ENCODE measurements at places on chromosomes 1 and 21.

DNA sequence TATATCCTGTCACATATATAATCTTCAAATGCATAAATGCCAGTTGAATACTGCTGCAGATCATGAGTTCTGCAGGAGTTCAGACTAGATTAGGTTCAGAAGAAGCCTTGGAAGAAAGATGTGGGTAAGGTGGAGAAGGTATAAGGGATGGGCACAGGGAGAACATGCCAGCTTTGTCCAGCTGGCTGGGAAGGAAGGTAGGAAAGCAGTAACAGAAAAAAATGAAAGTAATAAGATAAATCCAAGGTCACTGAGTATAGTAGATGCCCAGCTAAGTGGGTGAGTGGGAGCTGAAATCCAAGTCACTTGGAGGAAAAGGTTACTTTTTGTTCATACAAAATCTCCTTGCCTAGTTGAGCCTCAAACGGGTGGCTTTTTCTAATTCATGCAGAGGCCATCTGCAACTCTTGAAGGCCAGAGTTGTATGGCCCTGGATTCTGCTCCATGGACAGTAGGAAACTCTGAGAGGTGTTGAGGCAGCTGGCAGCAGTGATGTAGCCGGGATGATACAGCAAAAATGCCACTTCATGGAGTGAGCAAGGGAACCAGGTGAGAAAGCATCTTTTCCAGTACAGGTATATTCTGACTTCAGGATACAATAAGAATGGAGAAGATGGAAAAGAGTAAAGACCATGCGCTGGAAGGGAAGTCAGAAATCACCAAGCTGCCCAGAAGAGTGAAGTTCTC, 3.4 kb downstream of the RCSD1 start:
- DNase-seq, result no peak

DNA sequence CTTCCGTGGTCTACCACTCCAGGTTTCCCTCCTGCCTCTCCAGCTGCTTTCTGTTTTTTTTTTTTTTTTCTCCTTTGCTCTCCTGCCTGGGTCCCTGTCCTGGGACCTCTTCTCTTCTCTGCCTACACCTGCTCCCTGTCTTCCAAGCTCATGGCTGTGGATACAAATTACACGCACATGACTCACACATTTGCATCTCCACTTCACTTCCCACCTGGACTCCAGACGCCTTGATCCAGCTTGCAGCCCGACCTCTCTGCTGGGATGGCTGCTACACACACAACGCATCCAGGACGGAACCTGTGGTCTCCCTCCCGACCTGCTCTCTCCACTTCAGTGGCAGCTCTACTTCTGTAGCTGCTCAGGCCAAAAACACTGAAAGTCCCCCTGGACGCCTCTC, 44.4 kb upstream of the B3GALT5 start:
- no peak for DNase-seq

DNA sequence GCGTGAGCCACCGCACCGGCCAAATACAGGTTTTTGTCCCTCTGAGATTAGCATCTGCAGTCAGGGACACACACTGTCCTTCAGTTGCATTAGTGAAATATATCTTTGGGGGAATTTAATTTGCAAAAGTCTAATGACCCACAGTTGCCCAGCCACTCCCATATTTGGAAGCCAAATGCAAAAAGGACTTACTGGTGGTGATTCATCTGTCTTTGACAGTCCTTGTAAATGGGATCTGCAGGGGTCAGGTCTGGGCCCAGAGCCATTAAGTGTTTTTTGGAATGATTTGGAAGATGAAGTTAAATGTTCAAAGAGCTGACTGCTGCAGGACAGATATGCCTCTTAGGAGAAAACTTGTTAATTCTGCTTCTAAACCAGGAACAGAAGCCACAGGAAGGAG, 44.6 kb upstream of the DNASE2B start:
- no peak for DNase-seq

- no peak for DNase-seq
Observed at GRCh38 chr1:192627901-192628300, 8.0 kb upstream of the RGS13 start.

DNA sequence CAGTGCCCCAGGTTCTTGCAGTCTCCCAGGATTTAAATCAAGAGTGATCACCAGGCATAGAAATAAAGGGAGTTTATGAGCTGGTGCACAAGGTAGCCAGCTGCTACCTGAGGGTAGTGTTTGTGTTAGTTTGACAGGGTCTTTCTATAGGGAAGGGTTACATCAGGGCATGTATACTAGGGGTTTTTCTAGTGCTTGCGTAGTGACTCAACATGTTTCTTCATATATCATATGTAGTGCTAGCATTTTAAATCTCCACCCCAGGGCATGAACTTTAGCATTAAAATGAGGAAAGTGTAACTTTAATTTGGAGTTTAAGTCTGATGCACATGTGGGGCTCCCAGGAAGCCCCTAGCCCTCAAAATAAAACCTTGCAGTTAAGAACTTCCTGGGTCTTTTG, 86.5 kb upstream of the TNR start:
- no peak for DNase-seq

- peak; percentile 96 for DNase-seq
Observed at GRCh38 chr1:181094416-181095212, 6.1 kb downstream of the IER5 start.

GRCh38 chr1:85149805-85150204, 51.0 kb downstream of the SYDE2 start:
- DNase-seq, result no peak

DNA sequence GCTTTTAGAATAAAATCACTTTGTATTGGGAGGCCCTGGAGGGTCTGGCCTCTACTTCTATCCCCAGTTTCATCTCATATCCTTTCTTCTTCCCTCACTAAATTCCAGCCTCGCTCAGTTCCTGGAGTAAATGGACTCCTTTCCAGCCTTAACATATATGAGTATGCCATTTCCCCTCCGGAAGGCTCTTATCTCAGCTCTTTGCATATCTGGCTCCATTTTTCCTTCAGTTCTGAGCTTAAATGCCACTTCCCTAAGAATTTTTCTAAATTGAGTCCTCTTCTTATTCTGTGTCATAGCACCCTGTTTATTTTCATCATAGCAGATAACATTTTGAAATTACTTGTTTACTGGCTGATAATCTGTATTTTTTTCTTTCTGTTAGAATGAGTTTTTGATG, 20.2 kb upstream of the DUSP10 start:
- no peak for DNase-seq

GRCh38 chr1:145871994-145872924, 13.4 kb upstream of the PIAS3 start:
- no peak for DNase-seq

- no peak for DNase-seq
Observed at GRCh38 chr21:14581902-14582457, 35.9 kb upstream of the SAMSN1 start.

- DNase-seq, result peak; percentile 79
Observed at GRCh38 chr21:27047658-27048314, 80.9 kb upstream of the ADAMTS5 start.

DNA sequence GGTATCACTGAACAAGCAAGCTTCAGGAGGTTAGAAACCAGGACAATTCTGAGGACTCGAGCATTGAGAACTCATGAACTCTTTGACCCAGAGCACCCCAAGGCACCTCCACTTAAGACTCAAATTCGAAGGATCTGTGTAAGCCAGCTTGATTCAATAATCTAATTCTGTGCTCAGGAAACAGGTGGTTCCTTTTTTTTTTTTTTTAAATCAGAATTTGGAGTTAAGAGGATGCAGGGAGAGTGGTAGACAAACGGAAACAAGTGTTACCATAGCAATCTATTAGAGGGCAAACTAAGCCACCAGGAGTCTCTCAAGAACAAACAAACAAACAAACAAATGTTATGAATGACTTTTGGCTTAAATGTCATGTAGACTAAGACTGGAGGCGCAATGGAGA, 53.8 kb upstream of the DPH5 start:
- no peak for DNase-seq

DNA sequence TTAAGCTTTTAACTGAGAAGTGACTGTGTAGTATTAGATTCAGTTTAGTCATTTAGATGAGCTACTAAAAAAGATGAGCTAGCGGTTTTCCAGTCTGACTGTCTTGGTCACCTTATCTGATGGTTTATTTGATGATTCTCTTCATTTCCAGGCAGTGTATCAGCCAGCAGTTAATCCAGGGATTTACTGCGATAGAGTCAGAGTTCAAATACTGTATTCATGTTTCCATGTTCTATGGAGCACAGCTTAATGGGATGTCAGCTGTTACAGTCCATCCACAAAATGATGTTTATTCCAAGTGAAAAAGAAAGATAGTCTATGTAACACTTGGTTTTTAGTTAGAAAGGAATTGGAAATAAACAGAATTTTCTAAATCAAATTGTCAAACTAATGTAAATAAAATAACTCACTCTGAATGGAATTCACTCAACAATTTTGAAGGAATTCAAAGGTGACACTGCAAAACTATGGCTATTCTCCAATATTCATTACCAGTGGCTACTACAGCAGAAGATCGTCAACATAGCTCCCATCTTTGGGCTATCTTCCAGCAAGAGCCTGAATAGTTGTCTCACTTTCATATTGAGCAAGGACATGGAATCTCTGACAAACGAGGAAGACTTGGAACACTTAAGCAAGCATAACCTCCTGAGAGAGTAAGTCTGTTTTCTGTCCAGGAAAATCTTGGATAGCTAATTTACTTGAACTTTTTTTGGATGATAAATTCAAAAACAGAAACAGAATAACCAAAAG, 54.6 kb upstream of the DPT start:
- peak; percentile 16 for DNase-seq

- peak; percentile 36 for DNase-seq
Observed at GRCh38 chr1:4655674-4656532, 1.5 kb downstream of the AJAP1 start.

DNA sequence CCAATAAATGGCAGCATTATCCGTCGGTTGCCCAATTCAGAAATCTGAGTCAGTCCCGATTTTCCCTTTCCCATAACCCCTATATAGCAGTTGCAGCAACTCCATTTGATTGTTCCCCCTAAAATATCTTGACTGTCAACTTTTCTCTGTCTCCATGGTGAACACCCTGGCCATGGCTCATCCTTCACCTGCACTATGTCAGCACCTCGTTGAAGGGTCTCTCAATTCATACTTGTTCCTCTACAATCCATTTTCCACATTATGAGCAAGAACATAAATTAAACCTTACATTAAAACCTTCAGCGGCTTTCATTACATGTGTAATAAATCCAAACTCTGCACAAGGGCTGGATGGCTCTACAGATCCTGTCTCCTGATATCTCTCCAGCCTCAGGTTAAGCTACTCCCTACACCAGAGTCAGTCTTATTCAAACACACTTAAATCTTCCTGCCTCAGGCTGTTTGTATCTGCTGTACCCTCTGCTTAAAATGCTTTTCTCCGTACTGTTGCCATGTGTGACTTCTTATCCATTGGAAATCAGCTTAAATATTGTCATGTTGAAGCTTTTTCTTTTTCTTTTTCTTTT, 87.3 kb downstream of the BACH1 start:
- no peak for DNase-seq

DNA sequence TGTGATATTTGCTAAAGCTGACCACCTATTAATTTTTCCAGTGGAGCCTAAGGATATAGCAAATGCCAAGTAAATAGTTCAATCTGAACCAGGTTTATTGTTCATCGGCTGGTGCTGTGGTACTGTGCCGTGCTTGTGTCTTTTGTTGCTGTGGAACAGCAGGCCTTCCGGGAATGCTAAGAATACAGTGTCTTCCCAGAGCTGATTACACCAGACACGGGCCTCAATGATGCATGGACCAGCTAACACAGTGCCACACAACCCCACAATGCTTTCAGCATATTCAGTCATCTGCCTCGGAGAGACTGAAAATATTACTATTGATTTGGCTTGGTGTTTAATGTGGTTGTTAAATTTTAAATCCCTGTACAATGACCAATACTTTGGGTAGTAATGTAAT, 415.4 kb downstream of the PTBP2 start:
- DNase-seq, result no peak

GRCh38 chr21:21196087-21196486, 197.9 kb downstream of the NCAM2 start:
- DNase-seq, result no peak

DNA sequence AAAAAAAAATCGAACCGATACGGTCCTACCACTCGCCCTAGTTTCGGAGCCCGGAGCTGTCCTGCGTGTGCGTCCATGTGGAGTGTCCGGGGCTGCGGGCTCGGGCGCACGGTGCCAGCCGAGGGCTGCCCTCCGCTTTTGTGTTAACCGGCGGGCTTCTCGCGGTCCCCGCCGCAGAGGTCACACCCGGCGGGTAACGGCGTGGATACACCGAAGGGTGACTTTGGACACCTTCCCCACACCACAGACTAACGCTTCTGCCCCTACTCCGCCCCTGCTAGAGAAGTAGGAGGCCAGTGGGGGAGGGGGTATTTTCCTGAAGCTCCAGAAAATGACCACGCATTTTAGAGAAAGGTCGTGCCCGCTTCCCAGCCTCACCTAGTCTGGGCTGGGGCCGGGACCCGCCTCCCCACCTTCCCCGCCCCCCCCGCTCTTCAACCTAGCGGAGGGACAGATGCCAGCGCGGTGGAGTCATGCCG, 609 bp upstream of the ATF3 start:
- DNase-seq, result no peak

- no peak for DNase-seq
Observed at GRCh38 chr1:87210151-87210550, 118.5 kb upstream of the LMO4 start.

DNA sequence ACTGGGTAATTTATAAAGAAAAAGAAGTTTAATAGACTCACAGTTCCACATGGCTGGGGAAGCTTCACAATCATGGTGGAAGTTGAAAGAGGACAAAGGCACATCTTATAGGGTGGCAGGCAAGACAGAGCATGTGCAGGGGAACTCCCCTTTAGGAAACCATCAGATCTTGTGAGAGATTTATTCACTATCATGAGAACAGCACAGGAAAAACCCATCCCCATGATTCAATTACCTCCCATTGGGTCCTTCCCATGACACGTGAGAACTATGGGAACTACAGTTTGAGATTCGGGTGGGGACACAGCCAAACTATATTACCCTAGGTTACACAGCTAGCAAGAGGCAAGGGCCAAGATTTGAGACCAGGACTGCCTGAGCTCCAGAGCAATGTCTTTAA, 30.4 kb upstream of the SOX13 start:
- no peak for DNase-seq

DNA sequence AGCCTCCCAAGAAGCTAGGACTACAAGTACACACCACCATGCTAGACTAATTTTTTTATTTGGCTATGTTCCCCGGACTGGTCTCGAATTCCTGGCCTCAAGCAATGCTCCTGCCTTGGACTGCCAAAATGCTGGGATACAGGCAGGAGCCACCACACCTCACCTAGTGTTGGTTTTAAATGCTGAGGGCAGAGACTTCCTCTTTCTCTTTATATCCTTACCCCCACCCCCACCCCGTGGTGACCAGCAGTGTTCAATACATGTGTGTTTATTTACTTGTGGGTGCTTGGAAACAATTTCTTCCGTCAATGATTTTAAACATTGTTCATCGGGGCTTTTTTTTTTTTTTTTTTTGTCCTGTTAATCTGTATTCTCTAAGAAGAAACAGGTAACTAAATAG, 158.9 kb downstream of the ZBTB18 start:
- no peak for DNase-seq

DNA sequence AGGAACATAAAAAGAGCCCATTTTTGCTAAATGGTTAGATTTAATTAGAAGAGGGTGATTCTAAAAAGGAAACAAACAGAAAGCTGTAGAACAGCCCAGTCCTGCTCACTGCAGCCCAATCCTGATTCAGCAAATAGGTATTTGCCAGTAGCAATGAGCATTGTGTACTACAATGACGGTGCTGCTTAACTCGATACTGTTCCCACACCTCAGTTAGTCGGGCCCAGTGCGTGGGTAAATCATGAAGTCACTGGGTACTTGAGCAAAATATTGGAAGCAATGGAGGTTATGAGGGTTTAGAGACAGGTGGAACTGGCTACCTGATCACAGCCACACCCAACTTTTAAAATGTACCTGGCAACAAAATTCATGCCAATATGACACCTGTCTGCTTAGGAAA, 101.5 kb upstream of the ADGRL2 start:
- DNase-seq, result no peak

- no peak for DNase-seq
Observed at GRCh38 chr1:113983391-113983790, 4.1 kb downstream of the OLFML3 start.

Measured in fibroblast of skin of left quadriceps (primary cell).